OCI-M1 (cell line): ENCODE measurements at places on chromosomes 11 and 22.

DNA sequence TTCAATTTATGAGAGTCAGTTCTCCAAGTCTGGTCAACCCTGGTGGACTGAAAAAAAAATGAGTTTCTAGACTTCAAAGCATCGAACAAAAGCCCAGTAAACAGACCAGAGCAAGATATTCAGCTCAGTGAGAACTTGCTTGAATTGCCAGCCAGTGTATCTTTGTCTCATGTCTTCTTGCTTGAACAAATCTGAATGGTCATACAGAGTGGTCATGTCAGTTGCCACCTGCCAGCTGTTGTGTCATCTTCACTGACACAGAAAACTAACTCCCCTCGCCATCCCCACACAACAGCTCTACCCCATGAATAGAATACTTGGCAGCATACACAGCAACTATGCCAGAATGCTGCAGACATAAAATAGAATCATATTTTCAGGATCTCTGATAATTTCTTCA is 27.5 kb upstream of the CALCB start:
- no peak for DNase-seq

- no peak for DNase-seq
Measured at GRCh38 chr11:116596346-116597260, 176.2 kb downstream of the BUD13 start.

DNA sequence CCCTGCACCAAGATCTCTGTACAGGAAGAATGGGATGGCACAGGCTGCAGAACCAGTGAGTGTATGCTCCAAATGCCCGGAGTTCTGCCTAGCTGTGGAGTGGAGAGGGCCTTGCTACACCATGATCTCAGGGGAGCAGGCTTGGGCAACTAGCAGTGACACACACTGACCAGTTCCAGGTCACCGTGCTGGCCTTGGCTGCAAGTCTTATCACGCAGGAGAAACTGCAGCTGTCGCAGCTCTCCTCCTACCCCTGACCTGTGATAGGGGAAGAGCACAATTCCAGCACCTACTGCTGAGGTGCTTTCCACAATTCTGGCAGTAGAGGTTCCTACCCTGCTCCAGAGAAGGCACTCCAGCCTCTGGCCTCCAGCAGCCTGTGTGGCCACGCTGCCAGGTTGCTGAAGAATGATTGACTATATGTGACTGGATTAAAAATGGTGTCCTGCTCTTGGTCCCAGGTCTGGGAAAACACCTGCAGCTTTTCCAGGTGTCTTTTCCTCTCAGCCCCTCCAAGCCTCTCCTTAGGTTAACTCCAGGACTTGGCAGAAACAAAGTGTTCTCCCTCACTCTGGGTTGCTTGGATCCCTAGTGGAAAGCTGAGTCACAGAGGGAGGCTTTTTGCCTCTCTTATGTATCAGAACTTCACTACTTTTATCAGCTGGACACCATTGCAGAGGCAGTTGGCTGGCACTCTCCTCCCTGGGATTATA is 43.3 kb upstream of the PTPN5 start:
- no peak for DNase-seq

DNA sequence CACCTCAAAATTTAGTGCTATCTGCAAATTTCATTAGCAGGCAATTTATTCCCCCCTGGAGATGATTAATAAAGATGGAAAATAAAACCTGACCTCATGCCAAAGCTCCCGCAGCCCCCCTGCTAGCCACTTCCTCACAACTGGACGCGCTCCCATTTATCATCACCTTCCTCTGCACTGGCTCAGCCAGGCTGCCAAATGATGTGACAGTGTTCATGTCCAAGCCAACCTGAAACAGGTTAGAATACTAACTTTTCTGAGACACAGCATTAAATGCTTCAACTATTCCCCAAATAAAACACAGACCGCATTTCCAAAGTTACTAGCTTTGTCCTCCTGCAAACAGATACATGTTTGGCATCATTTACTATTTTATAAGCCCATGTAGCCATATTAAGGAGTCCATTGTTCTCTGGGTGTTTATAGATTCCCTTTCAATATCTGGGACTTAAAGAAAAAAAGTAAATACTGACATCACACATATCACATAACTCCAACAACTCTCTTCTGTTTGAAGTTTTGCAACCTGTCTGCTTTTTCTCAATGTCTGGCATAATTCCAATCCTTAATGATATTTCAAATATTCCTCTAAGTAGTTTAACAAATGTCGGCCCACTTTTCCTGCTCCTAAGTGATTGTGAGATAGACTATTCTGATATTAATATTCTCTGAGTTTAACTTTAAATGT is 829.7 kb upstream of the FAT3 start:
- DNase-seq = no peak

GRCh38 chr11:68990995-68991780 is 10.4 kb upstream of the MRGPRD start:
- DNase-seq = no peak

GRCh38 chr11:67160872-67161783 is 42.1 kb downstream of the KDM2A start:
- no peak for DNase-seq

DNA sequence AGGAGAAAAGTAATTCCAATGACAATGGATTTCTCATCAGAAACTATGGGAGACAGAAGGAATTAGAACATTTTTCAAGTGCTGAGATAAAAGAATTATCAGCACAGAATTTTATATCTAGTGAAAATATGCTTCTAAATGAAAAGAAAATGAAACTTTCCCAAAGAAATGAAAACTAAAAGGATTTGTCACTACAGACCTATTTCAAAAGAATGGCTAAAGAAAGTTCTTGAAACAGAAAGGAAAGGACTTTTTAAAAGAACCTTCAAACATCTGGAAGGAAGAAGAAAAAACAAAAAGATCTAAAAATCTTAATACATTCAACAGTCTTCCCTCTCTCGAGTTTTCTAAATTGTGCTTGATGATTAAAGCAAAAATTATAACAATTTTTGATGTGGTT is 255.4 kb downstream of the FAM76B start:
- no peak for DNase-seq

- no peak for DNase-seq
Measured at GRCh38 chr22:37337204-37337943, 55.1 kb downstream of the CYTH4 start.

DNA sequence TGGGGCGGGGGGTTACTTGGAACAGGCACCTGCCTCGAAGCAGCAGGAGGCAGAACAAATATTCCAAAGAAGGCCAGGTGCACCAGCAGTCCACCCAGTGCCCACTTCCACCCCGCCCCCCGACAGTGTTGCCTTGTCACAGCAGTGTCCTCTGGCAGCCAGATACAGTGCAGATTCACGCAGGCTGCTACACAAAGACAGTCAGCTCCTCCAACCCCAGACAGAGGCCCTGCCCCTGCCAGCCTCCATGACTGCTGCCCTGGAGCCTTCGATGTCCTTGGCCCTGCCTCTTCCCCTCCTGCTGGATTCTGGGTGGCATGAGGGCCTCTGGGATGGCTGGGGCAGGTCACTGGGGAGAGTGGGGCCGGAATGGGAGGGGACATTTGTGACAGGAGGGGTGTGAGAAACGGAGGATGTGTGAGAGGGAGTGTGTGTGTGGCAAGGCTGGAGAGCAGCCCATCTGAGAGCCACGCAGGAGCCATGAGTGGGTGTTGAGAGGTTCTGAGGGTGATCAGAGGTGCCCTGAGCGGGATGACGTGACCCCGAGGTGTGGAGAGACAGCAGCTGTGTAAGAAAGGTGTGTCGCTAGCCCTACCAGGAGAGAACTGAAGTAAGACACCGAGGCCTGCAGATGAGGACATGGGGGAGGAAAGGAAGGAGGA is 173.7 kb downstream of the CEP164 start:
- no peak for DNase-seq

GRCh38 chr11:122089111-122089510 is 26.9 kb downstream of the BLID start:
- DNase-seq = no peak

GRCh38 chr11:44565953-44566949 is 788 bp downstream of the CD82 start:
- no peak for DNase-seq
